ENCODE measurements at places on chromosomes 5 and 9.

GRCh38 chr5:52605317-52606313 lies 182.1 kb upstream of the ITGA1 start:
- no peaks in the 10 kb centered on the region for H3K27me3 ChIP-seq
- H3K36me3 ChIP-seq, result no peaks in the 10 kb centered on the region
- DNase-seq, result no peak
- H3K4me3 ChIP-seq, result no peak overlapping the region

DNA sequence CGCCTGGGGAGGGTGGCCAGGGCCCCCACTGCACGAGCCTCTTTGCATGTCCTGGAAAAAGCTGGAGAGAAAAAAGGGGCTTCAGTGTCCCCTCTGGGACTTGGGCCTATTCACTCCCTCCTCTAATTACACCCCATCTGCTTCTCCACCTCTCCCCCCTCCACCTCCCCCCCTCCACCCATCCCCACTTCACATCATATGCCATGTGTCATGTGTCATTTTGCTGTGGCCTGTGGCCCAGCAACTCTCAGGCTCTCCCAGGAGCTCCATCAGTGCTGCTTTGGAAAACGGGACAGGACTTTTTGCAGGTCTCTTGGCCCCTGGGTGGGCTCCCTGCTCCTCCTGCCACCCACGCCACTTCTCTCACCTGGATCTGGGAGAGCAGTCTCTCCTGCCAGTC lies 68.7 kb downstream of the NTNG2 start:
- no peaks in the 10 kb centered on the region for H3K36me3 ChIP-seq
- H3K4me1 ChIP-seq, result no peaks in the 10 kb centered on the region
- H3K27me3 ChIP-seq, result no peaks in the 10 kb centered on the region

DNA sequence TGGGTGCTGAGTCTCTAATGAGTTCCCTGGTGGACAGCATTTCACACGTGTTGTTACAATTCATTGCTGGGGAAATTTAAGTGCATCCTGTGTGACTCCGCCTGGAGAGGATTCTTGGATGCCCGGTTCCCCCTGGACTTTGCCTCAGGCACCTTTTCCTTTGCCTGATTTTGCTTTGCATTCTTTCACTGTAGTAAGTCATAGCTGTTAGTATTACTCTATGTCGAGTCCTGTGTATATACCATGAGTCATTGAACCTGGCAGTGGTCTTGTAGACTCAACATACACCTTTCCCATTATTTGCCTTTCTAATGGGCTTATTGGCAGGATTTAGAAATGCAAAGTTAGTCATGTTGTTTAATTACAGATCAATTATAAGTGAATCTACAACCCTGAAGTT lies 81.9 kb upstream of the DHFR start:
- H3K27ac ChIP-seq, result no peak overlapping the region
- no peaks in the 10 kb centered on the region for H3K36me3 ChIP-seq
- no peaks in the 10 kb centered on the region for H3K4me1 ChIP-seq
- H3K27me3 ChIP-seq, result no peaks in the 10 kb centered on the region

DNA sequence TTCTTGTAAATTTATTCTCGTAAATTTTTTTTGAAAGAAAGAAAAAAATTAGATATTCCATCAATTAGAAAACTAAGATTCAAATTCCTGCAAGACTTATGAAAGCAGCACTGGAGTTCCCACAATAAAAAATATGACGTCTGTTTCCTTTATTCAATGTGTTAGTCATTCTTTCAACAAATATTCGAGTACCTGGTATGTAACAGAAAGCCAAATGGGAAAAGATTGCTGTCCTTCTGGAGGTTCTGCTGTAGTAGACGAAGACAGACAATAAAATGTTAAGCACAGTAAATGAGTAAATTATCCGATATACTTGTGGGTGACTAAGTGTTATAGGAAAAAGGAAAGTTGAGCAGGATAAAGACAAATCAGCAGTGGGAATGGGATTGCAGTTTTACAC lies 92.2 kb downstream of the ADAMTSL1 start:
- no peak overlapping the region for H3K4me3 ChIP-seq
- no peak for DNase-seq
- H3K4me1 ChIP-seq, result no peaks in the 10 kb centered on the region

DNA sequence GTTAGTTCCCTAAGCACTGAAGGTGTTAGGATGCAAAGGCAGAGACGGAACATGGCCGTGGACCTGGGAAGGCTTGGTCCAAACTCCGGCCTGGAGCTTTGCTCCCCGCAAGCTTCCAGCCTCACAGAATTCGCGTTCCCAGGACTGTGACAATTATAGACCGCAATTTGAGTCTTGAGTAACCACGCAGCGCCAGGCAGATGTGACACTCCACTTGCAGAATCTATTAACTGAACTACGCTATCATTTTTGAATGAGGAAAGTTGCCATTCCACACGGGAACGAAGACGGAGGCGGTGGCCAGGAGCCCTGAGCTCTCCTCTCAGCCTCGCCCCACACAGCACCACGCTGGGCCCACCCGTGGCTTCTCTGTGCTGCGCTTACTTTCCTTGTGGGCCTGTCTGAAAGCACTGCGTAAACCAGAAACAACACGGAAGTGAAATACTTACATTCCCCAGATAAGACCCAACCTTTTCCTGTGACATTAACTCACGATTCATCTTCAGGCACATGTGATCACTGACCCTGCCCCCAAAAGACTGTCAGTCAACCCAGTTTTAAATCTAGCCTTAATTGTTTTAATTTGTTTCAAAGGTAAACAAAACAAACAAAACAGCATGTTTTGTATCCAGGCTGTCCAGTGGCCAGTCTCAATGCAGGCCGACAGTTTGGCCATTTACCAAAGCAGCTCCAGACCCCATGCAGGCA lies 16.1 kb upstream of the COL5A1 start:
- H3K27me3 ChIP-seq, result no peaks in the 10 kb centered on the region
- DNase-seq, result no peak
- no peak overlapping the region for H3K27ac ChIP-seq
- no peaks in the 10 kb centered on the region for H3K36me3 ChIP-seq

All from upper lobe of left lung (tissue), 6 donors.